Keratinocyte (primary cell): ENCODE measurements at places on chromosomes 3 and 15.

GRCh38 chr3:52333869-52334557 is 17.9 kb downstream of the DNAH1 start:
- no peak for DNase-seq

DNA sequence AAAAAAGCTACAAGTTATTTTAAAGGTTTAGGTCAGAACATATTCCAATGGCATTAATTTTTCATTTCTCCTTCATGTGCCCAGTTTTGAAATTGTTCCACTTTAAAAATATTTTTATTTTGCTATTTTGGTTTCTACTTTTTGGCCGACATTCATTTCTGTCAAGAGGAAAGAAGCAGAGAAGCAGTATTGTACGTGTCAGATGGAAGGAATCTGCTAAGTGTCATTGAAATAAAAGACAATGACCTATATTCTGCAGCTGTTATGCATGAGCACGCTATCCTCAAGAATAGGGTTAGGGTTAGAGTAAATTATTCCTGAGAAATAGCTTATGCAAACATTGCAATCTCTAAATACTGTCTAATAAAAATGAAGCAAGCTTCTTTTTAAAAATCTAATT is 941.7 kb downstream of the TUSC7 start:
- DNase-seq, result no peak

GRCh38 chr3:66354001-66354400 is 133.2 kb downstream of the SLC25A26 start:
- no peak for DNase-seq

DNA sequence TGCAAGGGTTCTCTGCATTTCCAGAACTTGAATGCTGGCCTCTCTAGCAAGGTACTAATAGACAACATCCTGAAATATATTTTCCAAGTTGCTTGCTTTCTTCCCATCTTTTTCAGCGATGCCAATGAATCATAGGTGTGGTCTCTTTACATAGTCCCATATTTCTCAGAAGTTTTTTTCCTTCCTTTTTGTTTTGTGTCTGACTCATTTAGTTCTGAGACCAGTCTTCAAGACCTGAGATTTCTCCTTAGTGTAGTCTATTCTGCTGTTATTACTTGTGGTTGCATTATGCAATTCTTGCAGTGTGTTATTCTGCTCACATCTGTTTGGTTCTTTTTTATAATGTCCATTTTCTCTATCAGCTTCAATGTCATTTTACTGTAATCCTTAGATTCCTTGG is 1265.0 kb upstream of the ALCAM start:
- no peak for DNase-seq

DNA sequence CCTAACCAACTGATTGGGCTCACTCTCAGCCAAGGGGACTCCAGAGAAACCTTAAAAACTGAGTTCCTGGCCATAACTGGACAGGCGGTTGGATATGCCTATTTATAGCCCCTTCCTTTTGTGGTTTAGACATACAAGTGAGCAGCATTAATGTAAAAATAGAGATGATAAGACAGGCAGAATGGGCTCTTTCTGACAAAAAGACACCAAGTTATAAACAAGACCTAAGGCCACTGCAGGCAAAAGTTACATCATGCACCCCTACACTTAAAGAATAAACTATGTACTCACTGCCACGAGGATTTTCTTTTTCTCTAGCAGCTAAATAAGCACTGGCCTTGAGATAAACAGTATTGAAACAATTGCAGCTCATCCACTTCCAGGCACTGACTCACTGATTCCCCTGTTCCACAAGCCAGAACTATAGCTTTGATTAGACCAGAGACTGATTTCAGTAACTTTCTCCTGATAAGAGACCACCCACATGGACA is 30.1 kb downstream of the SUCNR1 start:
- no peak for DNase-seq

- no peak for DNase-seq
These were observed 592.0 kb upstream of the KCNMB2 start for GRCh38 chr3:177944228-177944661.

GRCh38 chr3:51362476-51362875 is 22.6 kb upstream of the MANF start:
- DNase-seq, result no peak

GRCh38 chr3:13023971-13024764 is 49.1 kb downstream of the IQSEC1 start:
- DNase-seq, result no peak

GRCh38 chr3:100335434-100335833 is 877 bp downstream of the NIT2 start:
- no peak for DNase-seq
